ENCODE measurements at places on chromosomes 5 and 9.

GRCh38 chr9:97507428-97507984, 6.0 kb downstream of the TMOD1 start:
- DNase-seq = no peak

DNA sequence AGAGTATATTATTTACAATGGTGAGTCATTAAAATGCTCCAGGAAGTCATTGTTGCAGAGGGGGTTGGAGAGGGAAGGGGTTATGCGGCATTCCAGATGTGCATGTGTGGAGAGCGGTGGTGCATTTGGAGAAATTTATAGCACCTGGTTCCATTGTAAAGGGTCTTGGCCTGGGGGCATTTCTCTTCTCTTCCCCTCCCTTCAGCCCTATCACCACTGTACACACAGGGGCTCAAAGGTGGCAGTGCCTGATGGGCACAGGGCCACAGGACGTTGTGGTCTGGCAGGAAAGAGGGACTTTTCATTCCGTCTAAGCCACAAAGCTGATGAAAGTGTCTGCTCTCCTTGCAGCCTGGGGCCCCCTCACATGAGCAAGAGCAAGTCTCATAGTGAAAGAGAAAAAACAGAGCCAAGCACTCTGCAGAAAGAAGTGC, 442.4 kb upstream of the ZNF462 start:
- DNase-seq = no peak

DNA sequence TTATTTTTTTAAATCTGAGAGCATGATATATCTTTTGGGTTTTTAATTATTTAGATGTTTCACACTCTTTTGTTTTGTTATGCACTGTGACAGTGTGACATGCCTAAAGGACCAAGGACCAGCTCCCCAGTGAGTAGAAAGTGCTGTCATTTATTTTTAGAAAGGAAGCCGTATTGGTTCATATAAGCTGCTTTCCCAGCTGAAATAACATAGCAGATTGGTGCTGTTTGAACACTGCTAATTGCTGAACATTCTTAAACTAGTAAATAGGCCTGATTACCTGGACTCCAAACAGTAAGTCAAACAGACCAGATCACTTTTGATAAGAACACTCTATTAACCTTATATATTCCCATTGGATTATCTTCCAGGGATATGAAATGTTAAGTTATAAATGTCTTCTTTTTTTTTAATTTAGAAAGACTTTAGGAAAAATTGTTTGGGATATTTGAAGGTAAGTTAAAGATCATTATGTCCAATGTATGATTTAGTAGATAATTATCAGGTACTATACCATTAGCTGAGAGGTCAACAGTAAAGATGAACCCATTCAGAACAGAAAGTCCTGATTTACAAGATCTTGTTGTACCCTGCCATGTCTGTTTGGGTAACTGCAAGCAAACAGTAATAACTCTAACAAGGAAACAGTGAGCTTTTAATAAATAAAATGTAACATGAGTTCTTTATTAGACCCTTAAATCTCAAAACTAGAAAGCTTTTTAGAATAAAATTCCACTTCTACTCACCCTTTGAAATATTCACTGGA, 27.8 kb upstream of the ELL2 start:
- no peak for DNase-seq

DNA sequence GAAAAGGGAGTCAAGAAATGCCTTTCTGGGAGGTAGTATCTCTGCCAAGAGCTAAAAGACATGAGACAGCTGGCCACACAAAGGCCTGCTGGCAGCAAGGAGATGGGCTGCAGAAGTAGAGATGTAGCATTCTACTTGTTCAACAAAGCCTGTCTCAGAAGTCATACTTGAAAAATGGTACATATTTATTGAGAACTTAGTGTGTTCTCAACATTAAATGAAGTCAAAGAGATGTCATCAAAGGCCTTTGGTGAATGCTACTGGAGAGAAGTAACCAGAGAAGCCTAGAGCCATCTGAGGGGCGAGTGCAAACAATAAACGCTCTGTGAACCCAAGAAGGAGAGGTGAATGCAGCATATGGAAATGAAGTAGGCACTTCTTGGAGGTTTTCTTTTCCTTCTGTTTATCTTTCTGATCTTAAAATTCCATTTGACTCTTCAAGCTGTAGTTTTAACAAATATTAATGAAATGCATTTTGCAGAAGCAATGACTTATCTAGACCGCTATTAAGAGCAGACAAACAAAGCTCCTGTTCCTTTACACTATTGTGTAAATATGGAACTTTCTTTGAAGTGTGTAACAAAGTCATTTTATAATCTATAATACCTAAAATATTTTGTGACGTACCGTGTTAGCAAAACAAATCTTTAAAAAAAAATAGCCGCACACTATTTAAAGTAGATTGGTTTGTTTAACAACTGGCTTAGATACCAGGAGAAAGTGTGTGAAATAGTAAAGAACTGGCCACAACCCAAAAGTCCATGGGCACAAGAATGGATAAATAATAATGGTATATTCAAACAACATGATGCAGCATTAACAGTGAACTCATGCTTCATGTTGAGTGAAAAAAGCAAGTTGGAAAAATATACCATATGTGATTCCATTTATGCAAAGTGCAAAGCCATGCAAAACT, 70.2 kb downstream of the ZNF608 start:
- DNase-seq = no peak

GRCh38 chr5:142399891-142400290, 75.1 kb upstream of the SPRY4 start:
- DNase-seq = no peak

DNA sequence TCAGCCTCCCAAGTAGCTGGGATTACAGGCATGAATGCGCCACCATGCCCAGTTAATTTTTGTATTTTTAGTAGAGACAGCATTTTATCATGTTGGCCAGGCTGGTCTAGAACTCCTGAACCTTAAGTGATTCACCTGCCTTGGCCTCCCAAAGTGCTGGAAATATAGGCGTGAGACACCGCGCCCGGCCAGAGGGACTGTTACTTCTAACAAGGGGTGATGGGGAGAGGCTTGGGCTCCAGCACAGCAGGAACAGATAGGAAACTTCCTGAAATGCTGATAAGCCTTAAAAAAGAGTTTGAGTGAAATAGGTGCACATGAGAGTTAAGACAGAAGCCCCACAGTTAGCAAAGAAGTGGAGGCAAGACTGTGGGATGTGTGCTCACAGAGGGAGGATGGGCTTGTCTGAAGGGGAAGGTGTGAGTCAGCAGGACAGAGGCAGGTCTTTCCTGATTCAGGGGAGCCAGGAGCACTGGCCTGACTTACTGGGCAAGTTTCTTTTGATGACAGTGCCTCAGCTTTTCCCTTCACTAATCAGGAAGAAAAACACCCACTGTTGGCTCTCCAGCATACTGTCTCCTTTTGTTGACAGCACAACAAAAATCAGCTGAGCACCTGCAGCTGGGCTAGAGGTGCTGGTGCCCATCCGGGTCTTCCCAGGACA, 68.4 kb downstream of the RAD23B start:
- DNase-seq = no peak

GRCh38 chr9:113746486-113746885, 129.6 kb upstream of the ZNF618 start:
- no peak for DNase-seq

- DNase-seq = no peak
Measured at GRCh38 chr5:132487095-132487428, 3.5 kb downstream of the IRF1 start.

DNA sequence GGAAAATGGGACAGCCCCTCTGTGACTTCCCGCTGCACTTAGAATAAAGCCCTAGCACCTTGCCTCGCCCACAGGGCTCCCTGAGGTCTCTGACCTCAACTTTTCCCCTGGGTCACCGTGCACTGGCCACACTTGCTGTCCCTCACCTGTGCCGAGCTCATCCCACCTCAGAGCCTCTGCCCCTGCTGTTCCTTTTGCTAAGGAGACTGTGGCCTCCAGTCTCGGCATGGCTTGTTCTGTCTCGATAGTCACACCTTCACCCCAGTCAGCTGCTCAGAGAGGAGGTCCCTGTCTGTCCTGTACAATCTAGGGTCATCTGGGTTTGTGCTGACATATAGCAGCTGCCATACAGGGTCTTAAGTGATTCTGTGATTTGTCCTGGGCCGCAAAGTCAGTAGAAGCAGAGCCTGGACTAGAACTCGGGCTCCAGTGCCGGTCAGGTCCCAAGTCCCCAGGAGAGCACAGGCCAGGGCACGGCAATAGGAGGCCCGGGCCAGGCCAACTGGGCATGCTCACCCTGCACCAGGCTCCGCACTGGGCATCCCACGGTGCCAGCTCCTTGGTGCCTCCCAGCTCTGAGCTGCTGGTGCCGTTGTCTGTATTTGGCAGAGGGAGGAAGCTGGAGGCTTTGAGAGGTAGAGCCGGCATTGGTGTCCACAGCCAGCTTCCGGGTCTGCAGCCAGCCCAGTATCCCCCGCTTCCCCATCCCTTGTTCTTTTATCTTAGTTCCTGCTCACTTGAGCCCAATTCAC, 35.2 kb downstream of the NCS1 start:
- DNase-seq = no peak

- DNase-seq = no peak
Measured at GRCh38 chr5:124912638-124913328, 166.3 kb upstream of the ZNF608 start.

DNA sequence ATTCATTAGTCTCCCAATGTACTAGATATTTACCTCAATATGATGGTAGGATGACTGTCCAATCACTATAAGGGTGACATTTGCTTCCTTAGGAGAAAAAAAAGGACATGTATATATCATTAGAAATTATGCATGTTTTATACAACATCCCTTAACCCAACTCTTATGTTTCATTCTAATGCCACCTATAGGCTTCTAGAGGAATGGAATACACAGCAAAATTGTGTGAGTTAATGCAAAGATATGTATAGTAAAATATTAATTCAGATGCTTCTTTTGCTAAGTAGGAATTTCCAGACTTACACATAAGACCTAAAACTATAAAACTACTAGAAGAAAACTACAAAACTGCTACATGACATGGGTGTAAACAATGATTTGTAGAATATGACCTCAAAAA, 3.5 kb downstream of the PRXL2C start:
- no peak for DNase-seq

DNA sequence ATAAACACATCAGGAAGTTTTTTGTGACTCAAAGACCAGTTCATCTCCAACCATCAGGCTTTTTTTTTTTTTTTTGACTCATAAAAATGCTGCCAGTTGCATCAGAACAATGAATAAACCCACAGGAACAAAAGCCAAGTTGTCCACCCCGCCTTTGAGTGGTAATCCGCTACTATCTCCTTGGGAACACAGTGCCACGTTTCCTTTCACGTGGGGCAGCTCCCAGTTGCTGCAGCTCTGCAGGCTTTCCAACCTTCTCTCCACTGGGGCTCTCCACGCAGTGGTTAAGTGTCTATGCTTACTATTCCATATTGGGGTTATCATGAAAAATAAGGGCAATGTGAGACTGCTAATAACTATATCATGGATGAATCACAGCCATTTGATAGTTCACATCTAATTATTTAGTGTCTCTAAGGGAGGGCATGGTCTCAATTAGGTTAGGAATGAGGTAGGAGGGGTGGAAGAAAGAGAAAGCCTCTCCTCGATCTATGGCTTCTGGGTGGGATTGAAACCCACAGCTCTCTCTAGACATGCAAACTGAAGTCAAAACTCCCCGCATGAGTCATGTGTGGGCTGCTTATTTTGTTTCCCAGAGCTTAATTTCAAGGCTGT, 55.8 kb upstream of the ACTBL2 start:
- no peak for DNase-seq

GRCh38 chr5:5351288-5351979, 71.0 kb upstream of the ICE1 start:
- no peak for DNase-seq

DNA sequence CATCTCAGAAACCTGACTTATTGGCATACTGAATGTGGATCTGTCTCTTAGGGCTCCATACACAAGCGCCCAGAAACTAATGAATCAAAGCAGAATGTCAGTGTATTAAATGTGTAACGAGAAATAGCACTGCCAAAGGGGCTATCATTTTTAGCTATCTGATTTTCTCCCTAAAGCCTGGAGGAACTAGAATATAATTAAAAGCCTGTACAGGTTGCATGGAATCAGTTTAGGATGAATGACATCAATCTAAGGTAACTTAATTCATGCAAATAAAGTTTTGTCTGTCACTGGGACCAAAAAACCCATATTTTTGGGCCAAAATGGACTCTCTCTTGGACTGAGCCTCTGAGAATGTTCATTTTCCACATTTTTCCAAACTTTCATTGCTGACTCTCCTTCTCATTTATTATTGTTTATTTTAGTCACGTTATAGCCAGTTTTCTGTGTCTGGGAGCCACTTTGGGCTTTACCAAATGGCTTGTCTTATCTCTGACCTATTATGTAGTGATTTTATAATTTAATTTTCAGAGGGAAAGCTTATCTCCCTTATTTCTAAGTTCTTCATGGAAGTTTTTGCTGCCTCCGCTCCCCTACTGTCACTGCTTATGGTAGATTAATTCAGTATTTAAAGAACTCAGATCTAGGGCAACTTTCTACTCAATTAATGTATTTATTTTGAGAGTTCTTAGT, 47.0 kb downstream of the PRR16 start:
- DNase-seq = no peak

DNA sequence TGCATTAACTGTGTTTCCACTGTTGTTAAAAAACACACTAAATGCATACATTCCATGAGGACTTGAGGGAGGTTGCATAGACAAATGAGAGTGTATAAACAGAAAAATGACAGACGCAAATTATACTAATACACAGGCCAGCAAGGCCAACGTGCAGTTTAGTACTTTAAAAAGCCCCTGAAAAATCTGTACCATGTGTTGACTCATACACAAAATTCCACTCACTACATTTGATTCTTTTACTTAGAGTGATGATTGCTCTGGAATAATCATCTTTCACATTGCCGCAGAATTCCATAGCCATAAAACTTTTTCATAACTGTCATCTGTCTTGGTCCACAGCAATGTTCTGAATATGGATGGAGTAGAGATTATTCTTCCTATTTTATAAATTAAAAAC, 215.7 kb downstream of the FAM114A2 start:
- DNase-seq = no peak

DNA sequence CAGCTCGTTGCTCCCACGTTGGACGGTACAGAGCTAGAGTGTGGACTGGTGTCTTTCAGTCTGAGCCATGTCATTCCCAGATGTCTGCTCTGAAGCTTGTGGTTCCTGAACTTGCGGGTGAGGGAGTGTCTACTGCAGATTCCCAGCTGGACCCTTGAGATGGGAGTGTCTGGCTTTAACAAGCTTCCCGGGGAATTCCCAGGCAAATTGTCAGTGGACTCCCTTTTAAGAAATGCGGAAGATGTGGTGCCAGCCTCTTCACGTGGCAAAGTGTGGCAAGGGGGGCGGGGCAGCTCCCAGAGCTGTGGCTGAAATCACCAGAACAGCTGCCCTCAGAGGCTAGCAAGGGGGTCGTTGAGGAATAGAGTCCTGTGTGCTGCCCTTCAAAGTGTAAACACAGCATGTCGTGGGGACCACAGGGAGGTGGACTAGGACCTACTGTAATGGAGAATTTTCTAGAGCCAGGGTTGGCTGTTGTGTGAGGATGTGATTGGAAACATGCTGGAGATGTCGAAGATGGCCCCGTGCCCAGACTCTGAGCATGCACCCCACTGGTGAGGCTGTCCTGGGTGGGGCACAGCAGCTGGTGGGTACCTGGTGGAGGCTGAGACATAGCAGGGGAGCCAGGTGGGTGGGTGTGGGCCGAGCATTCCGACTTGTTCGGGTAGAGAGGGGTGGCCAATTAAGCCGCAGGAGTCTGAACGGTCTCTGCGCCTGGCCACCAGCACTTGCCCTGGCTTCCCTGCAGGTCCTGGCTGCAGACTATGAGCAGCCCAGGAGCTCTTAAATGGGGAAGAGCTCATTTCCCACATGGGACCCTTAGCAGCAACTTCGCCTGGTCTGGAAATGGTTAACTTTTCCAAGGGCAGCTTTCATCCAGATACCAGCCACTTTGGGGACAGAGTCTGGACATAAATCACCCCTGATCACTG, 37.4 kb downstream of the PRRX2 start:
- no peak for DNase-seq
